ENCODE measurements at places on chromosomes 4 and X. TPM values are rescaled to one million over a fixed set of nuclear protein-coding genes. Genes with fewer than 3 reads are reported as not detected.

MGAT4D gene
- polyA plus RNA-seq = not detected

WDFY3 gene
- 24.8 TPM for polyA plus RNA-seq

KIAA1210 gene
- not detected for polyA plus RNA-seq

CXCL10 gene
- polyA plus RNA-seq = 0.72 TPM

RS1 gene
- polyA plus RNA-seq = not detected

COL4A5 gene
- polyA plus RNA-seq = 42.4 TPM

PRSS12 gene
- polyA plus RNA-seq = 12.5 TPM

- no peak for DNase-seq
Observed at GRCh38 chrX:806586-806985, 176.0 kb downstream of the SHOX start.

DNA sequence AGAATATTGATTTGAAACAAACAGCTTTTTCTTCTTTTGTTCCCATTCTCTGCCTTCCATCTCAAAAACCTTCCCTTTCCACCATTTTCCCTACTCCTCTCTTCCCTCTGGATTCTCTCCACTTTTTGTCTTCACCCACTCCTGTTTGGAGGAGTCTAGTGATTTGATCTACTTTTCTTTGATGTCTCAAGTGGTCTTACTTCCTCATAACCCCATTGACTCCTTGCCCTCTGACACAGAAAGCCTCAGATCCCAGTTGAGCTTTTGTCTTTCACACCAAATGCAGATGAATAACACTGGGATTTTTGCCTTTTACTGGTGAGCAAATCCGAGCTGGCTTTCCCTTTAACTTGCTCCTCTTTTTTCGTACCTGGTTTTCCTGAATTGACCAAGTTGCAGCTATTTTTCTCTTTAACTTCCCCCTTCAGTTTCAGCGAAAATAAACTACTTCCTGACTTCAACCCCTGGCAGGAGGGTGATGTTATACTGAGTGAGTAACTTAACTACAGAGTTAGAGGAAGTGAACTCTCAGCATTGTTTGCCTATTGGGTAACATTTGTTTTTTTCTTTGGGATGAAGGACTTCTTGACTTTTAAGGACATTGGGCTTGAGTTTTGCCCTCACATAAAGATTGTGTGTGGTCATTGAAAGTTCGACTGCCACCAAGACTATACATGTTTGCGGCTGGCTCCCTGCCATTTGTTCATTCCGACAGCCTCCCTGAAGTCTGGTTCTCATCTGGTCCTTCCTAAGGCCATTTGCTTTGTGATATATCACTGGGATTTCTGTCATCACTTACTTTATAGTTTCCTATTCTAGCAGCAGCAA lies 392.8 kb upstream of the NR3C2 start:
- DNase-seq = no peak

DNA sequence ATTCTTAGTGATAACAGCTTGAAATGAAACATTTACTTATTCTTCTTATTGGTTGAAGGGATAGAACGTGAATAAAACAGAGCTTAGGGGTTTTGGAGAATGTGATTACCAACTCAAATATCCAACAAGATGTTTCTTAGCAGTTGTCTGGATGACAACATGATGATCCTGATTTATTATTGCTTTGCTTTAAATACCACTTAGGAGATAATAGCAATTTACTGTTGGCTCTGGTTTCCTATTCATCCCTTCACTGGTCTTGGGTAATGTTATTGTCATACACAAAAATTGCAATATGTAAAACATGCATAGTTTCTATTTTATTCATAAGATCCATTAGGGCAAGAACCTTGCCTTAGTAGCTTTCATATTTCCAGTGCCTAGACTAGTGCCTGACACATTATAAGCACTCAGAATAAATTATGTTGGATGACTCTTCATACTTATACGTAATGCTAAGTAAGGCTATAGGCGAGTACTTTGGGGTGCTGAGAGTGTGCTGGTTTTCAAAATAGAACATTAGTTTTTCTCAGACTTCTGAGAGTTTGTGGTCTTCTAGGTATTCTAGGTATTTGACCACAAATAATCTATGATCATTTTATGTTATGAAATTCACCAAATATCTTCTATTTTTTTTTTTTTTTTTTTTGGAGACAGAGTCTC lies 58.6 kb upstream of the PGRMC2 start:
- no peak for DNase-seq

- no peak for DNase-seq
Observed at GRCh38 chr4:163554870-163555465, 60.5 kb downstream of the TMA16 start.

DNA sequence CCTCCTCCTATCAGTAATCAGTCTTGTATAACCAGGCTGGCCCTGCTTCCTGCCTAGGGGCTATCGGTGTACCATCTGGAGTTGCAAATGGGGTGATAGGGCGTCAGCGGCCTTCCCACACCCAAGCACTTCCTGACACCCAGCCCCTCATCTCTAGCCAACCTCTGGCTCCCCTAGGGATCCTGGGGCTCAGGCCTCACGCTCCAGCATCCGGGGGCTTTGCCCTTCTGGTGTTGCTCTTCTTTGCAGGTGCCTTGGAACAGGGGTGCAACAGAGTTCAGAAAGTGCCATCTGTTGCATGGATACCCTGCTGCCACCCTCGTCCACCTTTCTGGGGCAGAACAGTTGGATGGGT lies 4.1 kb downstream of the IL9R start:
- peak; percentile 50 for DNase-seq

DNA sequence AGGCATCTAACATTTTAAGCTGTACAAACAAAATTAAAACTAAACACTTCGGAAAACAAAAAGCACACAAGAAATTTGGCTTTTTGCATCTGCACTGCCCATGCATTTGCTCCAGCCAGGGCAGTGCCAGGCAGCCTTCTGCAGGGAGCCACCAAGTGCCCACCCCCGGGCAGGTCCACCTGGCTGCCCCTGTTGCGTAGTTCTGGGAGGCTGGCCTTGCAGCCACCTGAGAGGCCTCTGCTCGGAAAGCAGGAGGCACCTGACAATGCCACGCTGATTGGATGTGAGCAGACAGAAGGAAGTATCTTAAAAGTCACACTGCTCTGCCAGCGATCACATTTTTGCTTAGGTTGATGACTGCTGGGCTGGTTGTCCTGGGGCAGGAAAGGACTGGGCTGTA lies 3.5 kb downstream of the TMEM271 start:
- DNase-seq = no peak

GRCh38 chr4:175054980-175055379 lies 136.8 kb downstream of the ADAM29 start:
- no peak for DNase-seq

DNA sequence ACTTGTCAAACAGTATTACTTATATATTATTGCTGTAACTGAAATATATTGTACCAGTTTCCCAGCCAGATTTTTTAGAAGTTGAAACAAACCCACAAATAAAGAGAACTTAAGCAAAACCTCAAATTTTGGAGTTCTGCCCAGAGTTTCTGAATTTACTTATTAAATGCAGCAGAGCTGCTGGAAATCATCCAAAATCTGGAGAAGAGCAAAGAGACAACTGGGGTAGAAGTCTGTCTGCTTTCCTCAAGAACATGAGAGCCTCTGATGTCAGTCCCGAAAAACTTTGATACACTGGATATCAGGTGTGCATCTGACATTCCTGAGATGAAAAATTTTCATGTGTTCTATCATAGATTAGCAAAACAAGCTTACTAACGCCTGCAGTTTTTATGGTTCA lies 325.9 kb downstream of the NR3C2 start:
- no peak for DNase-seq

DNA sequence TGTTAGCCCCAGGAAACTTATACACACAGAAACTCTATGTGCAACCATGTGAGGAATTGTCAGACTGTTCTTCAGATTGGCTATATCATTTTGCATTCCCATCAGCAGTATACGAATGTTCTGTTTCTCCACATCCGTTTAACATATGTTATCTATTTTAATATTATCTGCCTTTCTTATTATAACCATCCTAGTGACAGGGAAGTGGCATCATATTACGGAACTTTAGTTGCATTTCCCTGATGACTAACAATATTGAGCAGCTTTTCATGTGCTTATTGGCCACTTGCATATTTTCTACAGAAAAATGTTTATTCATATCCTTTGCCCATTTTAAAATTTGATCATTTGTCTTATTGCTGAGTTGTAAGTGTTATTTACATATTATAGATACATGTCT lies 36.5 kb upstream of the IL15 start:
- no peak for DNase-seq

GRCh38 chrX:114338870-114339269 lies 245.0 kb upstream of the HTR2C start:
- DNase-seq = no peak

GRCh38 chrX:72123471-72124185 lies 8.1 kb downstream of the RTL5 start:
- no peak for DNase-seq
